Natural killer cell (primary cell): ENCODE measurements at places on chromosomes 7 and 10.
A peak's percentile ranks its signal among the peaks of the same experiment; 100 is the strongest.

GRCh38 chr10:122541541-122542002 is 19.0 kb upstream of the DMBT1 start:
- peak; percentile 46 for DNase-seq

GRCh38 chr10:47021850-47022249 is 110.6 kb downstream of the PTPN20 start:
- no peak for DNase-seq

- no peak for DNase-seq
Measured at GRCh38 chr7:44378744-44379143, 53.4 kb upstream of the CAMK2B start.

DNA sequence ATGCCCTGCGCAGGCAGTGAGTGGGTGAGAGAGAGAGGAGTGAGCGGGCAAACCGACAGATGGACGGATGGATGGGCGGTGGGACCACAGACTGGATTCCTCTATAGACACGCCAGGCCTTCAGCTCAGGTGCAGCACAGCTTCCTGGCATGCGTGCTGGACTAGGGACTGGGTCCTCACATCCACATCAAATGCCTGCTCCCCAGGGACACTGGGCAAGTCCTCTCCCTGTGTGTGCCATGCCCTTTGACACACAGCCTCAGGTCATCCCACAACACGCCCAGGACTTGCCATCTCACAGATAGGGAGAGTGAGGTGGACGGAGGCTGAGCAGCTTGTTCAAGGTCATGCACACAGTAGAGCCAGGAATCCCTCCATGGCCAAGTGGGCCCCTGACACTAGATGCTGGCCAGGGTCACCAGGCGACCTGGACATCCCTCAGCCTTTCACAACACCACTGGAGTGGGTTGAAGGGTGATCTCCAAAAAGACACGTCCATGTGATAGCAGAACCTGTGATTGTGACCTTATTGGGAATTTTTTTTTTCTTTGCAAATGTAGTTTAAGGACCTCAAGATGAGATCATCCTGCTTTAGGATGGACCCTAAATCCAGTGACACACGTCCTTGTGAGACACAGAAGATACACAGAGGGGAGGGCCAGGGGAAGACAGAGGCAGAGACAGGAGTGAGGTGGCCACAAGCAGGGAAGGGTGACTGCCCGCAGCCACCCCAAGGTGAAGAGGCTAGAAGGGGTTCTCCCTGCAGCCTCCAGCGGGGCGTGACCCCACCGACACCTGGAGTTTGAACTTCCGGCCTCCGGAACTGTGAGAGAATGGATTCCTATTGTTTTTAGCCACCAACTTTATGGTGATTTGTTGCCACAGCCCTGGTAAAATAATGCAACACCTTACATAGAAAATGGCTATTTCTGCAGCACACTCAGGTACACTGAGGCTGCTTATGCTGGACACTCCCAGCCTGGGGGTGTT is 155.0 kb upstream of the CHST15 start:
- no peak for DNase-seq

DNA sequence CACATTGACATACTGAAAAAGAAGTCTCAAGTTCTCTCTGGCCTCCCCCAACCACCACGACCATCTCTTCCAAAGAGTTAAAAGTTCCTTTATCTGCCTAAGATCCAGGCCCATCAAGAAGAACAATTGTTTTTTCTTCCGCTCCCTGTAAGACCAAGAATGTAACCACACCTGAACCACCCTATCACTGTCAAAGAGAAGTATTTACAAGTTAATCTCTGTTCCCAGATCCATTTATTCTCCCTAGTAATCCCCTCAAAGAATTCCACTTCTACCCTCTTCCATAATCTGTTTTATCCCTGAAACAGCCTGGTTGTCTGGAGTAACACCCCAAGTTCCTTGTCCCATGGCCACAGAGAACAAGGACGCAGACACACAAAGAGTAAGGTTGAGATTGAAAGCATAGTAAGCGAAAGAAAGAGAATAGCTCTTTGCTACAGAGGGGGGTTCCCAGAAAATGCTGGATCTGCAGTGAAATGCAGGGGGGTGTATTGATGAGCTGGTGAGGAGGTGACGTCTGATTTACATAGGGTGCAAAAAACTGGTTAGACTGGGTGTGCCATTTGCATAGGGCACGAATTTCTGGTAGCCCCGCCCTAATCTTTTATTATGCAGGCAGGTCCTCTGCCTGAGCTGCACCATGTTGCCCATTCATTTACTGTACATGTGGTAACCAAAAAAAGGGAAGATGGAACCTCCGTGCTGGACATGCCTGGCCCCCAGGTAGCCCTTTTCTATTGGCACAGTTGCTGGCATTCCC is 122.0 kb downstream of the SKIDA1 start:
- DNase-seq: no peak

DNA sequence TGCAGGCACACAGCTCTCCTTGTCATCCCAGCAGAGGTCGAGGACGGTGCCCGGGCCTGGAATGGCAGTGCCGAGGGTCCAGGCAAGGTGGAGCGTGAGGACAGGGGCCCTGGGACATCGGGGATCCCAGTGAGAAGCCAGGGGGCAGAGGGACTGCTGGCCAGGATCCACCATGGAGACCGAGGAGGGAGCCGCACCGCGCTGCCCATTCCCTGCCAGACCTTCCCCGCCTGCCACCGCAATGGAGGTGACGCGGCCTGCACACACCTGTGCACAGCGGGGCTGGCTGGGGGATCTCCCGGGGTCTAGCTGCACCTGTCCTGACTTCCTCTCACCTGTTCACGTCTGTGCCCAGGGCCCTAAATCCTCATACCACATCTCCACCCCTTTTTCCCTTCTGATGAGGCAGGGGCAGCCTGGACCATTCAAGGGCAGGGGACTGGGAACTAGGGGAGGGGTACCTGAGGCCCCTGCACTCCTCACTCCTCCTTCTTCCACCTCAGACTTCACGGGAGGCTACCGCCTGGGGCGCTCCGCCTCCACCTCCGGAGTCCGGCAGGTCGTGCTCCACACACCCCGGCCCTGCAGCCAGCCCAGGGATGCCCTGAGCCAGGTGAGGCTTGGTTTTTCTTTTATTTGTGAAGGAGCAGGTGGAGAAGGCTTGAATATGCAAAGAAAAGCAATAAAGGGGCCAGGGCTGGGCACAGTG is 6.9 kb downstream of the NYAP1 start:
- no peak for DNase-seq

GRCh38 chr10:85995791-85996190 is 370.8 kb downstream of the GRID1 start:
- no peak for DNase-seq

DNA sequence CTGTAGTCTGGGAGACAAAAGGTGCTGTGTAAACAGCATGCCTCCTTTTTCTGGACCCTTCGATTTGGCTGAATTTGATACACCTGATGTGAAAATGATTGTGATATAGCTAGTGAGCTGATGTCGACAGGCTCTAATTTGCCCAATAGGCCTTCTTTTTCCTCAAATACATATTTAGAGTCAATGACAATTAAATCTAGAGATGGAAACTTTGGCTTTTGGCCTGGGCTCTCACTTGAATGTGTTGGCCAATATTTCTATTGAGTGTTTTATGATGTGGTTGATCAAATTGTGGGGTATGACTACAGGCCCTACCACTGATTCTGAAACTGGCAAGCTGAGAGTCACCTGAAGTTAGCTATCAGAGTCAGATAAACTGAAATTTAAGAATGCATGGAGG is 151.8 kb upstream of the MEOX2 start:
- no peak for DNase-seq

- no peak for DNase-seq
Measured at GRCh38 chr7:41921453-41921981, 218.6 kb upstream of the INHBA start.

- no peak for DNase-seq
Measured at GRCh38 chr7:2876031-2876731, 32.1 kb upstream of the GNA12 start.

DNA sequence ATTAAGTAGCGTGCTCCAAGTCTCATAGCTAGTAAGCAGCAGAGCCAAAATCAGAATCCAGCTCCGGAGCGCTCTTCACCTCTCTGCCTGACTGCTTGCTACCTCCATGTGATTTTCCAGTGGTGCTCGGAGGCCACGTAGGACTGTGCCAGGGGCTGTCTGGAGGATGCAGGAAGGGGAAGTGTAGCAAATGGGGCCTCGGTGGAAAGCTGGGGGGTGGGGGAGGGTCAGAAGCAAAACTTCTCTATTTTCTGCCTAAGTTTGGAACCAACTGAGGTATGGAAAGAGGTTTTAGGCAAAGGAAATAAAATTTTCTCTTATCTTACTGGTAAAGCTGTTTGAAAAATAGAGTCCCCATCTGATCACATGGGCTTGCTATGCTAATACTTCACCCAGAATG is 108.7 kb downstream of the TBXAS1 start:
- no peak for DNase-seq

GRCh38 chr7:30791114-30791513 is 19.9 kb downstream of the MINDY4 start:
- no peak for DNase-seq

- no peak for DNase-seq
Measured at GRCh38 chr7:97842006-97842405, 30.2 kb downstream of the ASNS start.

GRCh38 chr7:44650772-44651171 is 44.3 kb downstream of the OGDH start:
- no peak for DNase-seq

- no peak for DNase-seq
Measured at GRCh38 chr7:78690174-78690573, 763.3 kb downstream of the MAGI2 start.

- DNase-seq: no peak
Measured at GRCh38 chr7:28986765-28987110, 28.6 kb upstream of the TRIL start.

DNA sequence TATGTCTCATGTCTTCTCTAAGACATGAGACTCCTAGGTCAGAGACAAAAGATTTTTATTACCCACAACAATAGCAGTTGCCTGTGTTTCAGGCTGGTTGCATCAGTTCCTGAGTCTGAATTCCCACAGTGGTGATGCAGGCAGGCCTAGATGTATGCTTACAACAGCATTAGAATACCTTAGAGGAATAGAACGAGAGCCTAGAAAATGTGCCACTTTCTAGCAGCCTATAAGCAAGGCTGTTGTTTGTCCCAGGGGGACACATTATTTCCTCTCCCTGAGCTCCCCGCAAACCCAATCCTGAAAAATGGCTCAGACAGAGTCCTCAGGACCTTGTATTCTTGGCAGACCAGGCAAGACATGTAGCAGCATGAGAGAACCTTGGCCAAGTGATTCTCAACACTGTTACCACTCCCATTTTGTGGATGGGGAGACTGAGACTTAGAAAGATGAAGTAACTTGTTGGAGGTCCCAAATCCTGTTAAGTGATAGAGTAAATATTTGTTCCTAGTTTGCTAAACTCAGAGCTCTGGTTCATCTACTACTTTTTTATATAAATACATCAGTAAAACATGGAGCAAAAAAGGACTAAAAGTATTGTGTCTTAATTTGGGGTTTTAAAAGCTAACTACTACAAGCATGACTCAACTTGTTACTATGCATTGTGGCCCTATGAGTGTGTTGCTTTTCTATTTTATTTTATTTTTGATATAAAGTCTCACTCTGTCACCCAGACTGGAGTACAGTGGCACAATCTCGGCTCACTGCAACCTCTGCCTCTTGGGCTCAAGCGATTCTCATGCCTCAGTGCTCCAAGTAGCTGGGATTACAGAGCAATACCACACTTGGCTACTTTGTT is 14.2 kb downstream of the VTI1A start:
- no peak for DNase-seq
